ENCODE measurements at places on chromosomes 12 and 14.

- no peak for DNase-seq
Measured at GRCh38 chr12:69386921-69387320, 27.4 kb downstream of the YEATS4 start.

GRCh38 chr14:101593411-101594238, 32.3 kb downstream of the DIO3 start:
- no peak for DNase-seq

DNA sequence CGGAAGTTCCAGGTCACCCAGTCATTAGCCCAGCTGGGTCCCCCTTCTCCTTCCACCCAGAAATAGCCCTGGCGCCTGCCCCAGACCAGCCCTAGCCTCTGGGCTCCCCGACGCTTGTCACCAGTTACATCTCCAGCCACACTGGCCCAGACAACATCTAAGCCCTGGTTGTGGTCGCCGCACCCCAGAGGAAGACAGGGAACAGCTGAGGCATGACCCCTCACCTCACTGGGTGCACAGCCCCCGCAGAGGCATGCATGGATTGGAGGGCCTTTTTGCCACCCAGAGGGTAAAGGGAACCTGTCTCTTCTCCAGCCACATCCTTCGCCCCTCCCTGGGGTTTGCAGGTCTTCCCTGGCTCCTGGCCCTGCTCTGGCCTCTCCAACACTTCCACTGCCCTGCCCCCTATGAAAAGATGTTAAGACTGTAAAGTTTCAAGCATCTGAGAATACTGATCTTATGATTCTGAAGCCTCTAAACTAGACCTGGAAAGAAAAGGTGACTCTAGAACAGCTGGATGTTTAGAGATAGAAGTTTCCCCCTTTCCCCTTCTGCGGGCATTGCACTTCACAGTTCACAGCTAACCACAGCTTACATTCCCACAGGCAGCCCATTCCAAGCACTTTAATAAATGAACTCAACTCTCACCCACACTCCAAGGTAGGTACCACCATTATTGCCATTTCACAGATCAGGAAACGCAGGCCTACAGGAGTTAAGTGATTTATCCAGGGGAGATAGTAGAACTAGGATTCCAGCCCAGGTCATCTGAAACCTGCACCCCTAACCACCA, 14.7 kb downstream of the TMEM119 start:
- no peak for DNase-seq

GRCh38 chr14:22668417-22668816, 24.3 kb upstream of the OR6J1 start:
- no peak for DNase-seq

- DNase-seq: no peak
Measured at GRCh38 chr12:110995615-110996014, 75.2 kb upstream of the MYL2 start.

DNA sequence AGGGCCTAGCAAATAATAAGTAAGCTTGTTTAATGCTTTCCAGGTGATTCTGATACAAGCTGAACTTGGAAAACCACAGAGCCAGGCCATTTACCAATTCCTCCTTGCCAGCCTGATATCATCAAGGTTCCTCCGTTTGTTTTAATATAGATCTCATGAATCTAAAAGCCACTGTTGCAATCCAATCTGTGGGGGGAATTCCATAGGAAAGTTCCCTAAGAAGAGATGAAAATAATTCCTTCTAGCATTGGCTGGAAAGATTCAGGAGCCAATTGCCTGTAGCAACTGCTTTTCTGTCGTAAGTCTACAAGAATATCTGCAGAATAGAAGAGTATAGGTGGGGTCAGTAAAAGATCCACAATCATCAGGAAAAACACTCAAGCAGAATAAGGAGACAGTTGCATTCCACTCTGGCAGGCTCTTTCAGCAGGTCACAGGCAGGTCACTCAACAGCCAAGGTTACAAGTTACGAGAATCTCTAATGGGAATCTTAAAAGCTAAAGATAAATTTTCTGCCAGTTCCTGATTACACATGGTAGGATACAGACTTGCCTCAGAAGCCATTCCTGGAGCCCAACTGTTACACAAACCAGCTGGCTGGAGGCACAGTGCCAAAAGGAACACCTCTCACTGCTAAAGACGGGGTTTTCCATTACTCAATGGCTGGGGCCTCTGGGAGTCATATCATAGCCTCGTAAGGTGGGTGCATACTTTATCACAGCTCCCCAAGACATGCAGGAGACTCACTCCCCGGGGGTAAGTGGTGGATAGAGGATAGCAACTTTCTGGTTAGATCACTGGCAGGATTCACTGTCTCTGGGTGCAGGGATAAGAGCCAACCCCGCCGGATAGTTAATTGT, 43.6 kb downstream of the FGD6 start:
- DNase-seq: no peak

DNA sequence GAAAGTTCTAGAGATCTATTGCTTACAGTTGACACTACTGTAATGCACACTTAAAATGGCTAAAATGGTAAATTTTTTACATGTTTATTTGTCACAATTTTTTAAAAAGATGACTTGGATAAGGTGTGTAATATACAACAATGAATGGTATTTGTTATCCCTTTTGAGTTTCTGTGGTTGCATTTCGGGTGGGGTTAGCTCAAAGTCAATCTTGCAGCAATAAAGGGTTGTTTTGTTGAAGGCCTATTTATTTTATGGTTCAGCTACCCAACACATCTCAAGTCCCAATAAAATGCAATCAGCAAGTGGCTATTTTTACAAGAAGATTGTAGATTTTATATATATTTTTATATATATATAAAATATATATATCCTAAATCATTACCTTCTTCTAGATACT, 22.1 kb downstream of the SNRPF start:
- DNase-seq: no peak

Data from NCI-H2081 (cell line).